ENCODE measurements at places on chromosomes 3 and 15.

- no peak for DNase-seq
Measured at GRCh38 chr15:27482287-27482686, 511.3 kb downstream of the GABRG3 start.

- no peak for DNase-seq
Measured at GRCh38 chr3:191397771-191398170, 63.2 kb upstream of the PYDC2 start.

DNA sequence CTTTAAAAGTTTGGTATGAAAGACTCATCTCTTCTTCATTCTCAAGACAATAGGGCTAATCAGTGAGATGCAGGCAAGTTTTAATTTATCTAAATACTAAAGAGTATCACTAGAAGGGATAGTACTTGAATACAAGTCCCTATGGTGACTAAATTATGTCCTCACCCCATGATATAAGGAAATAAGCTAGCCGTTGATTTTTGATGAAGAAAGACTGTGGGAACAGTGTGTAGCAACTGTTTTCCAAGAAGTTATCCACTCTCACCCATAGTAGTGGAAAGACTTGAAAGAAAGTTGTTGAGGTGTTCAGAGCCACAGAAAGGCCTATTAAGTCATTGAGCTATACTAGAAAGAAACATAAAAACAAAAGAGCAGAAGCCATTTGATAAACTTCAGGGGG lies 36.7 kb downstream of the PIK3CA start:
- peak; percentile 10 for DNase-seq

- DNase-seq, result peak; percentile 29
Measured at GRCh38 chr3:179450261-179450701, 989 bp downstream of the GNB4 start.

DNA sequence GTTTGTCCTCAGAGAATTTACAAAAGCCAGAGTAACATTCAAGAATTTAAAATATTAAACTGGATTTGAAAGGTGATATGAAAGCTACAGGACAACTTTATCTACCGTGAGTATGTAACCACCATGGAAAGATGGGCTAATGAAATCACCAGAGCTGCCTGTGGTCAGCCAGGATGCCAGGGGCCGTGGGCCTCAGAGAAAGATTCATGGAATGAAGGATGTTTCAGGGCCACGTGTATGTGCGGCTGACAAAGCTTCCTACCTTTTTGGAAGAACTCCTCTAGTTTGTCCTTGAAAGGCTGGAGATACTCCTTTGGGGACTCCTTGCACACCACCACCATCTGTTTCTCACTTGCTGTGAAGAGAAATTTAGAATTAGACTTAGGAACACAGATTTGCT lies 138.9 kb downstream of the GREM1 start:
- DNase-seq, result no peak

- peak; percentile 80 for DNase-seq
Measured at GRCh38 chr3:107660306-107660976, 137.7 kb downstream of the BBX start.

GRCh38 chr3:20798666-20799065 lies 612.7 kb upstream of the SGO1 start:
- no peak for DNase-seq

GRCh38 chr3:177150970-177151627 lies 46.2 kb downstream of the TBL1XR1 start:
- DNase-seq, result peak; percentile 86

DNA sequence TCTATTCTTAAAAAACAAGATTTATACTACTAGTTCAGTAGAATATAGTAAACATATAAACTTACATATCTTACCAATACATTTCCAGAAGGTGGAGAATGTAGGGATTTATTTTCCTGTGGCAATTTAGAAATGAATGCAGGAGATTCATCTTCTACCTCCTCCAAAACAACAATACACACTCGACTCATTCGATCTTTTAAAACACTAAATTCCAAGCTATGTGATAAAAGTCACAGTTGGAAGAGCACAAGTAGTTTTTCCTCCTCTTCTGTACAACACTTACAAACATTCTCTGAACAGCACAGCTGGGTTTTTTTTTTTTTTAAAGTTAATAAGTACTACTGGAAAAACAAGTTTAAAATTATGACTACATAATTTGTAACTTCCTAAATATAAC lies 1.4 kb downstream of the ANKRD28 start:
- no peak for DNase-seq

GRCh38 chr15:100718075-100718980 lies 115.9 kb downstream of the ASB7 start:
- DNase-seq, result no peak

DNA sequence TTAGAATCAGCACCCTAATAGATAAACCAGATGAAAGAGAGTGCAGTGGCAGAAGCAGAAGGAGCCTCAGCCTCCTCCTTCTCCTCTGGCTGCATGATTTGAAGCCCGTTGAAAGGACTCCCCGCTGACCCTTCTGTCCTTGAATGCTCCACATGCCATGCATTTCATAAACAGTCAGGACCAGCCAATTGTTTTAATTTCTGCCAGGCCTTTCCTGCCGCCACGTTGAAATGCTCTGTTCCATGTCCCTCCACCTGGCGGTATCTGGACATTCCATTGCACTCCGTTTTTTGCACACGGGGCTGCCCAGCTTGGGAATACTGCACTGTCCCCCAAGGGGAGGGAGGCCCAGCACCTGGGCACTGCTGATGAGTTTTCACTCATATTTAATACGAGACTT lies 35.2 kb upstream of the GLCE start:
- DNase-seq, result no peak

DNA sequence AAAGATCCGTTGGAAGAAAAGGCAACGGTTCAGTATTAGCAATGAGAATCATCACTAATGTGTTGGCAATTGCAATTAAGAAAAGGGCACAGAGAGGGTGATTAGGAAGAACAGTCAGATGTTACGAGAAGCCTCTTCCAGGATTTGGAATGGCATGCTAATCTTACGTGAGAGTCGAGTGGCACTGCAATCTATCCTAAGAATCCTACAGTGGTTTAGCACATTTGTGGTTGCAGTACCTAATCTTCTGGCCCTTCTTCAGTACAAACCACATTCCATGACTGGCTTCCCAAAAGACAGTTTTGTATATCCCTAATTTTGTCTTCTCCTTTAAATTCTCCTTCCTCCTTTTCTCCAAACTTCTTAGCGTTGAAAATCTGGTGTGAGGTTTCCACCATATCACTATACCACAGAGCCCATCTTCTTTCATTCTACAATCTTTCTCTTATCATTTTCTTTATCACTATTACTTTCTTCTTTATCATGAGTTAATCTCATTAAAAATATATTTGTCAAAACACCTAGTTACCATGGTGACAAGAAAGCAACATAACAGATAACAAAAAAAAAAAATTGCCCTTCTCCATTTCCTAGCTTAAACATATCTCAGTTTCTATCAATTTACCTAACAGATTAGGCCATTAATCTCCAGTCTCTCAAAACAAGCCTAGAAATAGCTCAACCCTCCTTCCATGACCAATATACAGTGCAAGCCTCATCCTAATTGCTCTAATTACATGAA lies 60.1 kb downstream of the IGSF11 start:
- no peak for DNase-seq

DNA sequence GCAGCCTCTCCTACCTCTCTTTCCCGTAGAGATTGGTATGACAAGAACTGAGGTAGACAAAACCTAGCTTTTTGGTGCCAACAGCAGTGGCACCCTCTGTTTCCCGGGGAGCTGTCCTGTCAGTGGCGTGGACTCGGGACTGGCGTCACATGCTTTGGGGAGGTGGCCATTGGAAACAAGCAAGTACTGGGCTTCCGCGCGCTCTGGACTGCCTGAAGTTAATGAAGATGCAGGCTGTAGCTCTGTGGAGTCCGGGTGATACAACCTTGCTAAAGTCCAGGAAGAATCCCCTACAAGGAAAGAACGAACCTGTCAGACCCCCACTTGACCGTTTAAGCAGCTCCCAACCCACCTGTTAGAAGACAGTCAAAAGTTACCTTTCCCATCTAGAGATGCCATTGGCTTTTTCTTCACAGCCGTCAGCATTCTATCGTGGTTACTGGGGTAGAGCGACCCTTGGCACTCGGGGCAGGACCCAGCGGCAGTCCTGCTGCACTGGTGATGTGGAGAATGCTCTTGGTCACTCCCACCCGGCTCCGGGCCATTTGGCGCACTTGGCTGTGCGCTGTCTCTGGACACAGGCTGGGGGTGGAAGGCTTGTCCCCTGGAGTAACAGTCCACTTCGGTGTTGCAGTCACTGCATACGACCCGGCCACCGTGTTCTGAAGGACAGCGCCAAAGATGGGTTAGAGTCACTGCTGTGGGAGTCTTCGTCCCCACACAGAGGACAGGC lies 120.5 kb downstream of the LRIG1 start:
- DNase-seq, result no peak

DNA sequence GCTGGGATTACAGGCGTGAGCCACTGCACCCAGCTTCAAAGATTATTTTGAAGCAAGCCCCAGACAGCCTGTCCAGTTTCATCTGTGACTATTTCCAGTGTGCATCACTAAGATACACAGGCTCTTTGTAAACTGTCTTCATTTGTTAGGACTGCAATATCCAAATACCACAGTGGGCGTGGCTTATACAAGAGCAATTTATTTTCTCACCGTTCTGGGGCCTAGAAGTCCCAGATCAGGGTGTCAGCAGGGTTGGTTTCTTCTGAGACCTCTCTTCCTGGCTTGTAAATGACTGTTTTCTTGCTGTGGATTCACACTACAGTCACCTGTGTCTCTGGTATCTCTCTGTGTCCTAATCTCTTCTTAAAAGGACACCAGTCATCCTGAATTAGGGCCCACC lies 59.7 kb downstream of the RLBP1 start:
- DNase-seq, result no peak

DNA sequence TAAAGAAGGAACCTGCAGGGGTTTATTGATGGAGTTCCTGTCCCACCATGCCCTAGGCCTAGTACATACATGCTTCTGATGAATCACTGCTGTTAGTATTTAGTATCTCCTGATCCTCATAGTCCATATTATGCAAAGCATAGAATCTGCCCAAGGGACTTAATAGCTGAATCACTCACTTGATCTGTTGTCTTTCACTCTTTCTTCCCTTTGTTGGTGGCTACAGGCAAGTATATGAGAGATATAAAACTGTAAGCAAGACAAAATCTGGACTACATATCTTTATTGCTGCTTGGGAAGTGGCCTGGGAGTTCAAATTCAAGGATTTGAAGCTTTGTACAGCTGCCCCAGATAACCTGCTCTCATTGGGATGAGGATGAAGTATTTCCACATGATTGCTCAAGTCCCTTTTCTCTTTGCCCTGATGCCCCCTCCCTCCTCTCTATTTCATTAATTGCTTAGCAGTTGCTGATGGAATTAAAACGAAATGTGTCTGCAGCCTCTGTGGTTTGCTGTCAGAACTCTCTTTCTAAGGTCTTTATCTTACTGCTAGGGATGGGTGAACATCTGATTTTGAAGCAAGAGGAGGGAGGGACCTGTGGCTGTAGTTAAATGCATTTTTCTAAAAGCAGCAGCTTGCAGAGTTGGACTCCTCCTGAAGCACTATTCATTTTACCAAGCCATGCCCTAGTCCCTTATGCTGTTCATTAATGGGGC lies 114.1 kb downstream of the ZNF609 start:
- peak; percentile 84 for DNase-seq

- DNase-seq, result no peak
Measured at GRCh38 chr15:32951736-32952464, 234.1 kb downstream of the GREM1 start.

GRCh38 chr3:152719264-152719663 lies 115.7 kb upstream of the P2RY1 start:
- DNase-seq, result peak; percentile 71

- no peak for DNase-seq
Measured at GRCh38 chr15:74108111-74108510, 22.3 kb upstream of the ISLR2 start.

- peak; percentile 24 for DNase-seq
Measured at GRCh38 chr15:95511671-95512070, 818.8 kb upstream of the NR2F2 start.

DNA sequence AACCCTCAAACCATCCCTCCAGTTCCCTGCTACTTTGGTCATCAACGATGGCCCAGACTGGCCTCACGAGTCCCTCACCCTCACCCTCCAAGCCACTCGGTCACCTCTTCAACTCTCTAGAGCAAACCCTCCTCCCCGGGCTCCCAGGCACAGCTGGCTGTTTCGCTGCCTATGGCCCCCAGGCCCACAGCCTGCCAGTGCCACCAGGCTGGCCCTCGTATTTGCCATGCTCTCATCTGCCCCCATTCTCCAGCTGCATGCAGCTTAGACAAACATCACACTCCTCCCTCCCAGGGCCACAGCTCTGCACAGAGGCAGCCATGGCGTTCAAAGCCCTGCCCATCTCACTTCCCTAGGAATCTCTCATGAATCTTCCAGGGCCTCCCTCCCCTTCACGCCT lies 13.8 kb downstream of the RAB43 start:
- no peak for DNase-seq

GRCh38 chr15:87433871-87434270 lies 822.7 kb downstream of the NTRK3 start:
- DNase-seq, result no peak

- DNase-seq, result no peak
Measured at GRCh38 chr3:53524566-53524965, 30.2 kb downstream of the CACNA1D start.

- no peak for DNase-seq
Measured at GRCh38 chr3:186923241-186923640, 7.1 kb upstream of the ST6GAL1 start.

- no peak for DNase-seq
Measured at GRCh38 chr3:50466177-50466576, 37.3 kb downstream of the CACNA2D2 start.

DNA sequence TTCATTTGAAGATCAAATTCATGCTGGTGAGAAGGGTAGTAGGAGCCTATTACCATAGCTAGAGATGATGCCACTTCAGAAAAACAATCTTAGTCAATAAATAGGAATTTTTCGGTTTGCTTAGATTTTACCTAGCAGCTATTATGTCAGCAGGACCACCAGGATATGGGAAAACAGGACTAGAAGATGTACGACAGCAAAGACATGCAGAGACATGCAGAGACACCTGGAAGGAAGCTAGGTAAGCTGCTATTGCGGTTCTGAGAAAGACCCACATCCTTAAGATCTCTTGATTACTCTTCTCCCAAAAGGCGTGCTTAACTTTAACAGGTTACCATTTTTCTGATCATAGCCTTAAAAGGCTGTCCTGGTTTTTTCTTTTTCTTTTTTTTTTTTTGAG lies 64.8 kb upstream of the THSD4 start:
- no peak for DNase-seq

DNA sequence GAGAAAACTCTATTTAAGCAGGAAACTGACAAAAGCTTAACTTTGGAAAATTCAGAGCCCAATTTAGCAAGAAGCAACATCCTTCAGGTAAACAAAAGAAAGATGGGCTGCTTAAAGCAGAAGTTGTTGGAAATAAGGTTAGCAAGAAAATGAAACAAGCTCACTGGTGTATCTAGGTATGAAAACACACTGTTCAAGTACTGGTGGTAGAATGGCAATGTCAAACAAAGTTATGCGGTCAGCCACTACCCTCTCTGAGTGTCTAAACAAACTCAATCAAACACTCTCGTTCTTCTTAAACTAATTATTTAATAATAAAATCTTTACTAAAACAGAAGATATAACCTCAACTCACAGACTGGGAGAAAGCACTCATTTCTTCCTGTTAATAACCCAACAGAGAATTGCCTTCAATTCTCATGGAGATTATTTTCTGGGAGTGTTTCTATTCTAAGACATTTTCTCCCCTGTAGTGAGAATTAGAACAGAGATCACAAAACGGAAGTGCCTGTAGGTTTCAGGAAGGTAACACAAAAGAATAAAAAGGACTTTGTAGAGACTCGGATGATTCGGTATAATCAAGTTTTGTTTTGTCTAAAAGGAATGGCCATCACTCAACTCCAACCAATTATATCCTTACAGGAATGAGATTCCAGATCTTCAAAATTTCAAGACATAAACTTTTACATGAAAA lies 28.9 kb downstream of the PRICKLE2 start:
- no peak for DNase-seq

GRCh38 chr15:25249236-25250010 lies 189.4 kb downstream of the UBE3A start:
- no peak for DNase-seq

Measured in fibroblast of mammary gland (primary cell).